ENCODE measurements at places on chromosomes 1 and 21. TPM values are rescaled to one million over a fixed set of nuclear protein-coding genes. Genes with fewer than 3 reads are reported as not detected.

- no peak for DNase-seq
Observed at GRCh38 chr1:201930137-201930536, 16.2 kb downstream of the LMOD1 start.

- peak; percentile 77 for DNase-seq
Observed at GRCh38 chr1:15848929-15849774, 1.6 kb downstream of the SPEN start.

DNA sequence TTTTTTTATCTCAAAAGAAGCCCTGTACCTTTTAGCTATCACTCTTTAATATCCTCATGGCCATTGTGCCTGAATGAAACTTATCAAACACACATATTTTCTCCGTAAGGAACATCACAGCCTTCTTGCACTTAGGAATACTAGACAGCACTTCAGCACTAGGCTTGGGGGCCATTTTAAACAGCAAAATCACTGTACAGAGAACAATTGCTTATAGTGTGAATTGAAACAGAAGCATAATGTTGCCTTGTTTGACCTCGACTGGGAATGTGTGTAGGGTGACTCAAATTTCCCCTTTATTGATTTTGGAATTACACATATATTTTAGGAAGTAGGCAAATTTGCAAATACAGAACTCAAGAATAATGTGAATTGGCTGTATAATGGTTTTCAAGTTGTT lies 36.4 kb downstream of the KYAT3 start:
- no peak for DNase-seq

- DNase-seq, result no peak
Observed at GRCh38 chr21:35926003-35926740, 134.2 kb downstream of the SETD4 start.

GRCh38 chr1:58156124-58156468 lies 390.4 kb downstream of the OMA1 start:
- no peak for DNase-seq

- no peak for DNase-seq
Observed at GRCh38 chr1:67044631-67045270, 9.2 kb downstream of the SLC35D1 start.

DNA sequence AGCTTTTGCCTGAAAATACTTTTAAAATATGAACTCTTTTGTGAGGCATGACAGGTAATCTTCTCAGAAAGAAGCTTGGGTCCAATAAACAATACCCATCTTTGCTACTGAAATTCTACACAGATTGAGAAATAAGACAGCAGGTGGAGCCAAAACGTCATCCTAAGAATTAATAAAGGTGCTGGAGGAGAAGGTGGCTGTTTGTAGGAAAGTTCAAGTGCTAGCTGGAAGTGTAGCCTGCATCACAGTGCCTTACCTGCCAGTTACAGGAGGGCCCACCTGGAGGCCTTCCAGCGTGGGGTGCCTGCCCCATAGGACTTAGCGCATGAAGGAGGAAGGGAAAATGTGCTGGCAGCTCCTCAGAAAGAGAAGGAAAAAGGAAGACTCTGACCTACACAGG lies 93.7 kb downstream of the TTC3 start:
- no peak for DNase-seq

- DNase-seq, result no peak
Observed at GRCh38 chr1:91900562-91900961, 14.6 kb upstream of the TGFBR3 start.

GRCh38 chr1:1832166-1832565 lies 53.9 kb upstream of the NADK start:
- no peak for DNase-seq

DNA sequence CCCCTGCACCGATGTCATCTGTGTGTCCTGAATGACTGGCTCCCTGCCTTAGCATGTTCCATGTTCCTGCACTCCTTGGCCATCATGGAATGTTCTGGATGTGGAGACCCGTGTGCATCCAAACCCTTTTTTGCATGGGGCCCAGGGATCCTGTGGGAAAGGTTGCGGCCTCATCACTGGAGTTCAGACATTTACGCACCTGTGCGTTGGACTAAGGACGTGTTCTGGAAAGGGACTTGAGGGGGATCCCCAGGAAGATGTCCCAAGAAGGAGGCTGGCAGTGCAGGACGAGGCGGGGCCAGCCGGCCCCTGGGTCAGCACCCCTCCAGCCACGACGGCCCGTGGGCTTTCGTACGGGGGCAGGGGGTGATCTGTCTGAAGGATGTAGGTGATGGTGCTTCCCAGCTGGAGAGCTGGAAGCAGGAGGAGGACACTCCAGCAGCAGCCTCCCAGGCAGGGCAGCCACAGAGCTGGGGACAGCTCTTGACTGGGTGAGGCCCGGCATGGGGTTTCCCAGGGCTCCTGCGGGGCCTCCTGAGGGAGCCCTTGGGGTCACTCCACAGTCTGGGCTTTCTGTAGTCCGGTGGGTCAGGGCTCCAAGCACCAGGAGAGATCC lies 67.2 kb downstream of the SCCPDH start:
- no peak for DNase-seq

DNA sequence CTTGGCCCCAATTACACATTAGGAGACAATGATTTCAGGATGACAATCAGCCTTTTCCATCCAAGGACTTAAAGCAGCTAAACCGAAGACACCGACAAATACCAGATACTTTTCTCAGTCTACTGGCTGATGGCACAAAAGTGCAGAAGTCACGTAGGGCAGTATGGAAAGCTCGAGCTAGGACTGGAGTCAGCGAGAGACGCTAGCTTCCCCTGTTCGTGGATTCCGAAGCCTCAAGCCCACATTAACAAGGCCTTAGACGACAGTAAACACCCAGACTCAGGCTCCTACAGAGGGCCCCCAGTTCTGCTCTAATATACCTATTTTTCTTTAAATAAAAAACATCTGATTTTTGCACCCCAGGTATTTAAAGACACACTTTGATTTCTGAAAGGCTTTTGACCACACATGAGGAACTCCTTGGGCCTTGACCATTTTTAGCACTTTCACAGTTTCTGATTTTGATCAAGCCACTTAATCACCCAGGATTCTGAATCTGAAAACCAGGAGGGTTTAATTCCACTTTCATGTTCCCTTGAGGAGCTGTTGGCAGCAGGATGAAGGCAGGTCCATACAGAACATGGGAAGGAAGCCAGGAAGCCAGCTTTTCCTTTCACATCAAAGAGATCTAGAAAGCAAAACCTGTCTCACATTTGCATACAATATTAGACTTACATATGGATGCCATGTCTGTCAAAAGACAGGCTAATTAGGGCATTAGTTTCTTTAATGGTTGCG lies 204.1 kb downstream of the GABPA start:
- no peak for DNase-seq

Gene TMPRSS2
- total RNA-seq, result not detected

Gene CHIA
- not detected for total RNA-seq

Gene PPIAL4G
- total RNA-seq, result not detected

Gene PGLYRP4
- total RNA-seq, result not detected

DNA sequence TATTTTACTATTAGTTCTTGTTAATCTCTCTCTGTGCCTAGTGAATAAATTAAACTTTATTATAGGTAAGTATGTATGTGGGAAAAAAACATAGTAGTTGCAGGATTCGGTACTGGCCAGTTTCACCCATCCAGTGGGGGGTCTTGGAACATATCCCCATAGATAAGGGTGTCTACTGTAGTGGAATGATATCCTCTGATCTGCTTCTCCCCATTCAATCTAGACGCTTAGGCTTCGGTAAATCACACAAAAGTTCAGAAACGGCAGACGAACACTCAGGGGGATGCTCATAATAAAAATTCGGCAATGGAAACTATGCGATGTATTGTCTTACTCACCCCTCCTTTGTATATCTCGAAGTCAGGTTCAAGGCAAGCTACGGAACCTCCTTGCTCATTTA lies 232.9 kb upstream of the COA6 start:
- no peak for DNase-seq

Measured in gastrocnemius medialis (tissue), 4 donors.